ENCODE measurements at places on chromosomes 4 and X.

GRCh38 chrX:34632384-34632783 is 24.7 kb downstream of the TMEM47 start:
- DNase-seq = no peak

GRCh38 chr4:28788929-28789490 is 1928.4 kb downstream of the STIM2 start:
- DNase-seq = no peak

- no peak for DNase-seq
Measured at GRCh38 chrX:141945426-141945825, 41.7 kb downstream of the MAGEC1 start.

GRCh38 chr4:142353149-142353738 is 492.9 kb downstream of the INPP4B start:
- DNase-seq = no peak

GRCh38 chrX:93591398-93591797 is 82.0 kb downstream of the NAP1L3 start:
- DNase-seq = no peak

- DNase-seq = no peak
Measured at GRCh38 chr4:52312722-52313121, 261.6 kb downstream of the SPATA18 start.

- DNase-seq = no peak
Measured at GRCh38 chrX:110667706-110668105, 127.9 kb downstream of the CHRDL1 start.

DNA sequence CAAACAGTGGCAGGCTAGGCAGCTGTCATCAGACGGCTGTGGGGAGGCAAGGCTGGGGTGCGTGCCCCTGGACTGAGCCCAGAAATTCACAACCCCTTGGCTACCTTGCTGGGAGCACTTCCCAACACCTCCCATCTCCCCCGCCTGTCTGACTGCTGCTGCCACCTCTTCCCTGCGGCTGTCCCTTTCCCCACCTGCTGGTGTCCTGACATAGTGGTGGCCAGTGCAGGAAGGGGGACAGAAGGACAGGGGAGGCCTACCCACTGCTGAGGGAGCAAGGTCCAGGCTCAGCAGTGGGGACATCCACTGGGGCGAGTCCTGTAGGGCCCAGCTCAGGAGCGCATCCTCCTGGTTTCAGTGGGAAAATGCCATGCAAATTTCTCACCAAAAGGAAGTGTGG is 3.4 kb downstream of the ABCD1 start:
- DNase-seq = no peak

DNA sequence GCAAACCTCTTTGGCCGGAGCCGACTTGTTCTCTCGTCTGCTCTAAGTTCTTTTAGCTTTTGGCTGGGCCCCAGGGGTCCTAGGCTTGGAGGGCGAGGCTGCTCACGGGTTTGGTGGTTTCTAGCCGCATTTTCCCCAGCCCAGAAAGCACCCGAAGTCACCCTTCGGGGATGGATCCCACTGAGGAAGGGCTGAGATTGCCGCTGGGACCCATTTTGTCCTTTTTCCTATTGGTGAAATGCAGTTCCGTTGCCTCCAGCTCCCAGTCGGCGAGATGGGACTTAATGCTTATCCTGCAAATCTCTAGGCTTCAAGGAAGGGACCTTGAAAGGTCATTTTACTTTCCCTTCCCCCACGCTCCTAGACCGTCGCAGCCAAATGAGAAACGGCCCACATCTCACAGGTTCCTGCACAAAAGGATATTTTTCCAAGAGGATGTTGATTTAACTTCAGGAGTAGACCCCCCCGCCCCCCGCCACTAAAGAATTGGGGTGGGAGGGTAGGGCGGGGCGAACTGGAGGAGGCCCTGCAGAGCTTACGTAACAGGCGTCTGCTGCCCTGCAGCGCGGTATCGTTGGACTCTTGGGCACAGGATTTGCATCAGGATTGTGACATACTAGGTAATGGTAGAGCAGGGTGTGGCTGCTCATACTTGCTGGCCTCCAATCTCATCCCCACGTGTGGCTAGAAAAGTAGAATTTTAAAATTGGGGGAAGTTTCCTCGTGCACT is 564 bp downstream of the PGK1 start:
- DNase-seq = no peak

DNA sequence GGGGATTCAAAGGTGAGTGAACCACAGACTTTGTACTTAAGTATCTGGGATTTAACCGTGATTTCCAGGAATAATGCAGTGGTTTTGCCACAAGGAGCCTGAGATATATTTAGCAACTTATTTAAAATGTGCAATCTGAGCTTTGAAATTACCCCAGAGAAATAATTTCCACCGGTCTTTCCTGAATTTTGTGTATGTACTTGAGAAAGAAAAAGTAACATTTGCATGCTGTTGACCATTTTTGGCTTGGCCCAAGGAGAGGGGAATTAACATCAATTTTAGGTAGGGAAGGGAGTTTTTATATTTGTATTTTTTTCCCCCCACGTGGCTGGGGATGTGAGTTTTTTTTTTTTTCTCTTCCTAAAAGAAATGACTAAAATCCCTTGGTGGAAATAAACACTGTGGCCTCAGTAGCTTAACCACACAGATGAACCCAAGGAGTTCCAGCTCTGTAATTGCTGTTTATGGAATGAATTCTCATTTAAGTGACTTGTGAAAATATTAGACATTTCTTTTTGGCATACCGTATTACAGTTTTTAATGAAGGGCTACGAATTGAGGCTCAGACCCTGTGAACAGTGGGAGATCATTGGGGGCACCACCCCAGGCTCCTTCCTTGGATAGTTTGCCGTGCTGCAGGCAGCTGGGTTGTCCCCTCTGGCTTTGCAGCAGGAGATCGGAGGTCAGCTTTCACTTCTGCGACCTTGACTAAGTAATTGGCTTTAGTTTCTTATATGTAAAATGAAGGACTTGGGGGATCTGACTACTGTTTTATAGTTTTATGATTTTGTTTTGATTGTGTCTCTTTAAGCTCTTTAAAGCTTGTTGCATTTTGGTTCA is 116.1 kb downstream of the ARHGAP10 start:
- DNase-seq = no peak

- DNase-seq = no peak
Measured at GRCh38 chr4:156977435-156978160, 6.0 kb upstream of the PDGFC start.
